ENCODE measurements at places on chromosomes 1 and 21.

- no peak for DNase-seq
Observed at GRCh38 chr1:28577738-28578536, 14.1 kb upstream of the RAB42 start.

DNA sequence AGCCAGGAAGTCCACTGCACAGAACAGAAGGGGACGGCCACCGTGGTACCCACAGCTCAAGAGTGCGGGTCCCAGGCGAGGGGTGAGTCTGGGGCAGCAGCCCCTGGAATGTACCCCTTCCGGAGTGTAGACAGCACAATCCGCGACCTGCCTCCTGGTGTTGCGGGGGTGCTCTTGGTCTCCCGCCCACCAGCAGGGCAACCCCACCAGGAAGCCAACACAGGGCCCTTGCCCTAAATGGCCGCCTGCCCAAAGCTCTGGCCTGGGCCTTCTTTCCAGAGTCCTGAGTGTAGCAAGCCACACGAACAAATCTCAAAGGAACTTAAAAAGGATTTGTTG, 1.1 kb upstream of the SLC19A1 start:
- DNase-seq, result no peak

GRCh38 chr1:54163573-54163972, 10.8 kb upstream of the CDCP2 start:
- no peak for DNase-seq

- peak; percentile 37 for DNase-seq
Observed at GRCh38 chr21:38310646-38311485, 54.1 kb downstream of the KCNJ15 start.

Data from fibroblast of skin of back (primary cell).